ENCODE measurements at places on chromosomes 7 and 10.

GRCh38 chr10:80442879-80443278 lies 11.2 kb upstream of the TSPAN14 start:
- no peak for DNase-seq

DNA sequence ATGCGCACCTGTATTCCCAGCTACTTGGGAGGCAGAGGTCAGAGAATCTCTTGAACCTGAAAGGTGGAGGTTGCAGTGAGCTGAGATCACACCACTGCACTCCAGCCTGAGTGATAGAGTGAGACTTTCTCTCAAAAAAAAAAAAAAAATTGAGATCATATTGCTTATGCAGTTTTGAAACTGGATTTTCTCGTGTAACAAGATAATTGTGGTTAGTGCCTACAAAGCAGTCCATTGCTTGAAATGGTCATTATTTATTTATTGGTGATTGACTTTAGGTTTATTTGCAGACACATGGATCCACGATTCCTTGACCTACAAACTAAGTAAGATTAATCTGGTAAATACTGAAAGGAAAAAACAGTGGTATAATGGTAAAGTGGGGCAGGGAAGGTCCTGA lies 149.8 kb downstream of the TAX1BP1 start:
- no peak for DNase-seq

- DNase-seq: no peak
Measured at GRCh38 chr7:16726189-16726588, 27.4 kb upstream of the TSPAN13 start.

GRCh38 chr7:33195264-33195663 lies 65.9 kb downstream of the BBS9 start:
- no peak for DNase-seq

- no peak for DNase-seq
Measured at GRCh38 chr10:2953495-2953894, 113.9 kb upstream of the PFKP start.

- DNase-seq: no peak
Measured at GRCh38 chr10:26085549-26085948, 131.0 kb upstream of the GAD2 start.

DNA sequence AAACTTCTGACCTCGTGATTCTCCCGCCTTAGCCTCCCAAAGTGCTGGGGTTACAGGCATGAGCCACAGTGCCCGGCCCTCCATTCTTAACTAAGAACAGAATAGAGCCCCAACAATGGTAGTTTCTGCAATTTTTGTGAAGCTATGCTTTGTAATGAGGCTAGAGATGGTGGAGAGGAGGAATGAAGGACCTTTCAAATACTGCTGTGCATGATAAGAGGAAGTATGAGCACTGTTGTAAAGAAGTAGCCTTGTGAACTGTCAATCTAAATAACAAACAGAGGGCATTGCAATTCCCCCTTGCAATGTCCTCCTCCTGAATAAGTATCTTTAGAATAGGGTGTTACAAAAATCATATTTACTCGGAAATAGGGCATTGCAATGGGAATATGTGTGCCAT lies 70.2 kb downstream of the EVX1 start:
- no peak for DNase-seq

DNA sequence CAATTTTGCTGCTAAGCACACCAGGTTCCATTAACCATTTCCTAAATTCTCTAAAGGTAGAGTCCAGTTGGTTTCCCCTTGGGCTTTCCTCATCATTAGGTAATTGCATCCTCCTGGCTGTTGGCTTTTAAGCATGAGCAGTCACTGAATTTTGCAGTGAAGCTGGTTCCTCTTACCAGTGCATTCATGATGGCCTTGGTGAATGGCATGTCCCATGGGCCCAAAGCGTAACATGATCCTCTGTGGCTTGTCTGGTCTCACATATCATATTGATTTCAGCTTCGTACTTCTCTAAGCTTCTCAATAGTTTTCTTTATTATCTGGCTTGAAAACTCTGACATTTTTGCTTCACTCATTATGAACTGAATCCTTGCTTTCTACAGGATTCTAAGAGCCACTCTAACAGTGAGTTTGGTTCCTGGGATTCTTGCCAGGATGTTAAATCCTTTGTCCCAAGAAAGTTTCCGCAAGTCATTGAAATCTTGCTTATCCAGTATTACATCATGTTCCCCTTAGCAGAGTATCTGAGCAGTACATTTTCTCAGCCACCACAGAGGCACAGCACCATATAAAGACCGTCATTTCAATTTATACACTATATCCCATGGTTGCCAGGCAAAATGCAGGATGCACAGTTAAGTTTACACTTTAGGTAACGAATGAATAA lies 134.2 kb downstream of the PTN start:
- no peak for DNase-seq

DNA sequence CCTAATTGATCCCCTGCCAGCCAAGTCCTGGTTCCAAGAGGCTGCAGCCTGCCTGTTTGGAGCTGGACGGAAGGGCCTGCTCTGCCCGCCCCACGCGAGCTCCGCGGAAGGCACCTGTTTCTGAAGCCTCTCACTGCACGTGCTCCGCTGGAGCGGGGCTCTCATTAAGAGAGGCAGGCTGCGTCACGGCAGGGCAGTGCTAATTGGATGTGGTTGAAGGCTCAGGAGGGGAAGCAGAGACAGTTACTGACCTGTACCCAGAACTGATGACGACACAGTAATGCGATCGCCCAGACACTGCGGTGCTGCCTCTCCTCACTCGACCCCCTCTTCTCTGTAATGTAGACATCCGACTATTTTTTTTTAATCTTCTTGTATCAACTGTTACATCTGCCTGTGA lies 411.1 kb upstream of the MGMT start:
- no peak for DNase-seq

- DNase-seq: no peak
Measured at GRCh38 chr10:101489355-101489754, 98.7 kb downstream of the POLL start.

DNA sequence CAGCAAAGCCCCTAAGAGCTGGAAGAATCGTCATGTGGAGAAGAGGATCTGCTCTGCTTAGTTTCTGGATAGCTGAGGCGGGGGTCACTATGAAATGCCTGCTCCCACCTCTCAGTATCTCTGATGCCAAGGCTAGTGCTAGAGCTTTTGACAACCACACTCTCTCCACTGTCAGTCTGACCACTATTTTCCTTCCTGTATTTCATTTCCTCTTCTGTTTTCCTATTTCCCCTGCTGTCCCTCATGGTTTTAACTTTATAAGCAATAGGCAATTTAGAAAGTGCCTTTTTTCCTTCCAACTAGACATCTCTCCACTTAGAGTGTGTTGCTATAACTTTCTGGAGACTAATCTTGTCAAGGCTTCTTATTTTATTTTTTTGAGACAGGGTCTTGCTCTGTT lies 23.6 kb downstream of the C7orf57 start:
- DNase-seq: no peak

GRCh38 chr10:43396061-43396927 lies 12.7 kb downstream of the HNRNPF start:
- DNase-seq: peak; percentile 56

DNA sequence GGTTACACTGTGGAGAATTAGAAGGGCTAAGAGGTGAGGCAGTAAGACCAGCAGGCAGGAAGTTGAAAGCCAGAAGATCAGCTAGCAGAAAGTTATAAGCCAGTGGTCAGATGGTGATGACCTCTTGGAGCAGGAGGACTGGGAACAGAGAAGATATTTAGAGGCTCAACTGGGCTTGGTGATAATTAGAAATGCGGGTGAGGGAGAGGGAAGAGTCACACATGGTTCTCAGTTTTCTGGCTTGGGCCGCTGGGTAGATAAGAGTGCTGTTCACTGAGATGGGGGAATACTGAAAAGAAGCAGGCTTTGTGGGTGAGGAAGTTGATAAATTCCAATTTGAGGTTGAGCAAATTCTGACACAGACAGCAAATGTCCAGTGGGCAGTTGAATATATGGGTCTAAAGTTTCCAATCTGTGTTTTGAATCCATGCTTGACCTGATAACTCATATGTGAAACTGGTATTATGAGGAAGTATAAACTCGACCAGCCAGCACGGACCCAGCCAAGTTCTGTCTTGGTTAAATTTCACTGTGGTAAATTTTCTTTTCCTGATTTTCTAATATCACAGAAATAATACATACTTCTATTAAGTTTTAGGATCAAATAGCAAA lies 22.7 kb downstream of the LSMEM1 start:
- no peak for DNase-seq

- DNase-seq: no peak
Measured at GRCh38 chr7:47743965-47744591, 162.2 kb upstream of the TNS3 start.

- no peak for DNase-seq
Measured at GRCh38 chr10:11120711-11121110, 103.0 kb downstream of the CELF2 start.

DNA sequence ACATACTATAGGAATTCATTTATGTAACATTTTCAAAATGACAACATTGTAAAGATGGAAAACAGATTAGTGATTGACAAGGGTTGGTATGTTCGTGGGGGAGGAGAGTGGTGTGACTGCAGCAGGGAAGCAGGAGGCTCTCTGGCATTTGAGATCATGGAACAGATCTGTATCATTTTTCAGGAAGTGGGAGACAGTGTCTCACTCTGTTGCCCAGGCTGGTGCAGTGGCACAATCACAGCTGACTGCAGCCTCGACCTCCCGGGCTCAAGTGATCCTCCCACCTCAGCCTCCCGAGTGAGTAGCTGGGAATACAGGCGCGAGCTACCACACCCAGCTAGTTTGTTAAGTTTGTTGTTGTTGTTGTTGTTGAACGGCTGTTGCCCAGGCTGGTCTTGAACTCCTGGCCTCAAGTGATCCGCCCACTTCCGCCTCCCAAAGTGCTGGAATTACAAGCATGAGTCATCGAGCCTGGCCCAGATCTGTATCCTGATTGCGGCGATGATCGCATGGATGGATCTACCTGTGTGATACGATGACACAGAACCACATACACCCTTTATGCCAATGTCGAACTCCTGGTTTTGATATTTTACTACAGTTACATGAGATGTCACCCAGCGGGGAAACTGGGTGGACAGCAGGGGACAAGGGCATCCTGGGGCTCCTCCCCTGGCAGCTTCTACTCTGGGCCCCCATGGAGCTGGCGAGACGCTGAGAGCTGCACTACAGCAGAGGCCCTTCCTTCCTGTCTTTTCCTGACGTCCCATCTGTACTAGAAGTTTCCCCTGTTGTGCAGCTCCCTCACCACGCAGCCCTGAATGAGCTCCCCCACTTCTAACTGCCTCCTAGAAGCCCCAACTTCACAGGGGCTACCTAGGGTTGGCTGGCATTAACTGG lies 12.3 kb upstream of the CYTH3 start:
- DNase-seq: no peak

DNA sequence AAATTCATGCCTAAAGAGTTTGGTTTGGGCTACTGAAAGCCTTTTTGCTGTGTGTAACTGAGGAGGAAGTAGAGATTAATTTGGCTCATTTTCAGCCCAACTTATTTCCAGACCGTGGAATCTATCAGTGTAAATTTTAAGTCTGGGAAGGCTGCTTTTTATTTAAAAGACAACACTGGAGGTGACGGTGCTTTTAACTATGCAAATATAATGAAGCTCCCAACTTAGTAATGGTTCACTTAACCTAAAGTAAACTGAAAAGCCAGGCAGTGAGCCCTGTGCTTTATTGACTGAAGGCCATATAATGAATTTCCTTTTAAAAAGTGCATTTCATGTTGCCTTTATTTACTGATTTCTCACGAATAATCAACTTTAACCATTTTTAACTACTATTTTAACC lies 127.2 kb downstream of the NPY start:
- no peak for DNase-seq

DNA sequence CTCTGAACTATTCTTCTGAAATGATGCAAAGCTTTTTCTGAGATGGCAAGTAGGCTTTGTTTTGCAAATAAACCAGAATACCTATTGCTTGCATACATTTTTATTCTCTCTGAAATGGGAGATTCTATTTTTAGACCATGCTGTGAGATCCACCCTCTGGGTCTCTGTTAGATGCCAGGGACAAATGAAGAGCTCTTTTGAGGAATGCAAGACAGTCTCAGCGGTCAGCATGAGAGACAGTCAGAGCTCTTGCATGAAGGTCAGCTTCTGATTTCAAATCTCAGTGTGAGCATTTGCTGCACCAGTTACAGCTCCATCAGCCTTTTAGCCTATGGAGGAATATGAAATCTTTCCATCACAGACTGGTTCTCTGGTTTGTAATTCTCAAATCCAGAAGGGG lies 429.9 kb upstream of the KLF6 start:
- no peak for DNase-seq

- no peak for DNase-seq
Measured at GRCh38 chr10:121270906-121271305, 327.3 kb downstream of the FGFR2 start.

- DNase-seq: no peak
Measured at GRCh38 chr10:43287056-43288007, 20.5 kb upstream of the RASGEF1A start.

- no peak for DNase-seq
Measured at GRCh38 chr7:92293896-92294590, 48.3 kb downstream of the ANKIB1 start.

- DNase-seq: no peak
Measured at GRCh38 chr10:15725603-15726002, 5.9 kb upstream of the ITGA8 start.

- DNase-seq: no peak
Measured at GRCh38 chr10:28580825-28581224, 47.9 kb downstream of the WAC start.

DNA sequence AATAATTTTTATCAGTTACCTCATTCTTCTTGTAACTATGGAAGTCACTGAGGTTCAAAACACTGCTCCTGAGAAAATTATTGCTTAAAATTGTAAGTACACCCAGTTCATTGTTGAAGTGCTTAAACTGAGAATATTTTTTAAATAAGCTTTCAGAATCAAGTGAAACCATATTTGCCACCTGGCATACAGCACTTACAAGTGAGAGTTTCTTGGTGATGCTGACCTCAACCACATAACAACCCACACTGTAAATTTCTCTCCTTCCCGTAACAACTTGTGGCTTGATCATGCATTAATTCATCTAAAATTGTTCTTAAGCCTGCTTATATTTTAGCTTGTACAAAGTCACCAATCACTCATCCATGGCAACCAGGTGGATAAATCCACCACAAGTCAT lies 34.0 kb downstream of the IMMP2L start:
- no peak for DNase-seq

GRCh38 chr10:114328874-114329273 lies 75.4 kb downstream of the AFAP1L2 start:
- no peak for DNase-seq

DNA sequence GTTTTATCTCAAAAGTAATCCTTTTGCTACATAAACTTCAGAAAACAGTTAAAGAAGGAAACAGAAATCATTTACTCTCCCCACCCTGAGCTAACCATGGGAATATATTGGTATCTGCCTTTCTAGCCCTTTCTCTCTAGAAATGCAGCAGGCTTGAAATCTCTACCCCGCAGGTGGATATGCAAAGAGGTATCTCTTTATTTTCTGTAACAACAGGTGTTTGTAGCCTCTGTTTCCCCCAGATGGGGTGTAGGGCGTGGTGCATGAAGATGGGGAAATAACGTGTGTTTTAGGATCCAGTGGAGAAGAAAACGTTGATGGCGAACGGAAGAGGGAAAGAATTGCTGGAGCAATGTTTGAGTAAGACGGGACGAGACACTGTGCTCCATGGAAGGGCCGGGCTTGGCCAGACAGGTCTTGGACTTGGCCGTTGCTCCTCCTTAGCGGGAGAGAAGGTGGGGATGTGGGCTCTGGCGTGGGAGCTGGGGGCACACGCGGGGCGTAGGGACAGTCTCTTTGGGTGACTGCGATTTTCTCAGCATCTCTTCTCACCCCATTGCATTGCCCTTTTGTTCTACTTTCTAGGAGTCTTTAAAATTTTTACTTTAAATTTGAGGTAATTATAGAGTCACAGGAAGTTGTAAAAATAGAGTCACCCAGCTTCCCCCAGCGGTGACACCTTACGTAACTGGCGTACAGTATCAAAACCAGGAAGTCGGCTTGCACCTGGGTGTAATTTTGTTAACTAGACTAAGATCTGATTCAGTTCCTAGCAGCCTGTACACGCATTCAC lies 82.9 kb downstream of the ELFN1 start:
- no peak for DNase-seq

All from T follicular helper cell (primary cell).